ENCODE measurements at places on chromosomes 7 and 10.

DNA sequence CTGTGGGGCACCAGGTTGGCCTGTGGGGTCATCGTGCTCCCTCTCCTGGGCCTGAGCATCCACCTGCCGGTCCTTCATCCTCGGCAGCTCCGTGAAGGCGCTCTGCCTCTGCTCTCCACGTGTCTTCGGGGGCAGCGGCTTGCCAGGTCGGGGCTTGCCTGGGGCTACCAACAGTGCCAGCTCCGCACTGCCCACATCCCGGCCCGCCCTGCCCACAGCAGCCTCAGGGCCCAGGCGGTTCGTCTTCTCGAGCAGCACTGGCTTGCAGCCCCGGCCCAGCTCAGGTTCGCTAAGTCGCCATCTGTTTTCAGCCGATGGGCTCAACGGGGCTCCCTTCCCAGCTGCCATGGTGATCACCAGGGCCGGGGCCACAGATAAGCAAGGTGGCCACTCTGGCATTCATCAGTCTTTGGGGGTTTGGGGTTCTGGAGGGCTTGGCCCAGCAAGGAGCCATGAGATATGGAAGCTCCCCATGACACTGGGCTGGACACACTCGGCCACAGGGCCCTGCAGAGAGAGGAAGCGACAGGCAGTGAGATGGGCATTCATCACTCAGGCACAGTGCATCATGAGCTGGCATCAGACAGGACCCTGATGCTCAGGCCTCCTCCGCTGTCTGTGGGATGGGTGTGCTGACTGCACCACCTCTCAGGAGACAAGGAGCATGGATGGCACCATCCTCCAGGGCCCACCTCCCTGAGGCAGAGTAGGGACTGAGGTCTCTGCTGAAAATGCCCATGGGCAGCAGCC is 15.5 kb downstream of the ZNF488 start:
- no peak for DNase-seq

- DNase-seq, result no peak
These were observed 348.4 kb downstream of the GLRX3 start for GRCh38 chr10:130484468-130485180.

DNA sequence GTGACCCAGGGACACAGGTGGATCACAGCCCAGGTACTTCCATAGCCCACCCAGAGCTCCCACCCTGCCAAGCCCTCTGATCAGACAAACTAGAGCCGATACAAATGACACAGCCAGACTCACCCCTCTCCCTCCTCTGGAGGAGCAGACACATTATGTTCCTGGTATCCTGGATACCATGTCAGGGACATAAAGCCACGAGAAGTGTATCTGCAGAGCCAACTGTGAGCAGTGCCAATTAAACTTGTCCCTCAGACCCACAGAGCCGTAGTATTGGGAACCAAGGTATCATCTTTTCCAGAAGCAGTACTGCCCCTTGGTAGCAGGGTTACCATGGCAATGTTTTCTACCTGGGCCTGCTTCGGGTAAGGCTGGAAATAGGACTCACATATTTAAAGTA is 47.3 kb upstream of the CPXM2 start:
- no peak for DNase-seq

DNA sequence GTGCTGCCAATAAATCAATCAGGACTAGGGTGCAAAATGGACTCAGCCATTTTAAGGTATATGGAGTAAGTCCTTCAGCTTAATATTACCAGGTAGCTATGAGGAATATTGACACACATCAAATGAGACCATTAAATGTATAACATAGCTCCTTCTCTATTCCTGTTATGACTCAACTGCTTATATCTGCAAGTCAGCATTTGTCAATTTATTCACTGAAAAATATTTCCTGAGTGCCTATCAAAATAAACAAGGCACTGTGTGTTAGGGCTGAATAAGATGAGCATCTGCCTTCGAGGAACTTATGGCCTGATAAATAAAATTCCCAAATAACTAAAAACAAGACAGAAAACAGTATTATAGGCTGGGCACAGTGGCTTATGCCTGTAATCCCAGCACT is 113.8 kb downstream of the CDK6 start:
- no peak for DNase-seq

- no peak for DNase-seq
These were observed 89.1 kb downstream of the GFRA1 start for GRCh38 chr10:116183733-116184511.

DNA sequence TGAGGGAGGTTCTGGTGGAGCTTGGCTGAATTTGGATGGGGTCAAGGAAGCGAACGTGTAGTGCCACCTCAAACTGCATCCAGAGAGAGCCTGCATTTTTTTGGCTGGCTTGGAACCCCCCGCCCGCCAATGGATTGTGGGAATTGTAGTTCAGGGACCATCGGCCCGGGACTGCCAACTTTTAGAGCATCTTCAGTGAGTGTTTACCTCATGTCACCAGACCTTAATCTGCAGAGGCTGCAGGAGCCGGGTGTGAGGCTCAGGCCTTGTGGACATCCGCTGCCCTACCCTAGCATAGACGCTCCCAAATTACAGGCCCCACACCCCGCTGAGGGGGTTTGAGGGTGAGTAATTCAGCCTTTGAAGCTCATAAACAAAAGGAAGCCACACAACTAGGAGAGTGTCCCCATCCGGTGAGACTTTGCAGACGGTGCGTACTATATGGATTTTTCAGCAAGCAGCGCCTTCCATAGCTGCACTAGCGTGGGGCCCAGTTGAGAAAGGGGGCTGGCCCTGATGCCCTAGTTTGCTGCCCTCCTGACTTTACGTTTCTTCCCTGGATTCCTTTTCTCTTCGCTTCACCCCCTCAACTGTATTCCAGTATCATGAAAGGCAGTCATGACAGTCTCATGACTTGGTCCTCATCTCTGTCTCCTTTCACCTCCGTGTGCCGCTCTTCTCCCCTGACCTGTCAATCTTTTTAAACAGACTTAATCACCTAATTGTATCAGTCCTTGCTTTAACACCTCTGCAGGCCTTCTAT is 717 bp downstream of the CNPY4 start:
- DNase-seq, result peak; percentile 23

- no peak for DNase-seq
These were observed 7.2 kb downstream of the HOXA13 start for GRCh38 chr7:27192546-27193334.

GRCh38 chr7:127415060-127415742 is 22.7 kb upstream of the ZNF800 start:
- no peak for DNase-seq

DNA sequence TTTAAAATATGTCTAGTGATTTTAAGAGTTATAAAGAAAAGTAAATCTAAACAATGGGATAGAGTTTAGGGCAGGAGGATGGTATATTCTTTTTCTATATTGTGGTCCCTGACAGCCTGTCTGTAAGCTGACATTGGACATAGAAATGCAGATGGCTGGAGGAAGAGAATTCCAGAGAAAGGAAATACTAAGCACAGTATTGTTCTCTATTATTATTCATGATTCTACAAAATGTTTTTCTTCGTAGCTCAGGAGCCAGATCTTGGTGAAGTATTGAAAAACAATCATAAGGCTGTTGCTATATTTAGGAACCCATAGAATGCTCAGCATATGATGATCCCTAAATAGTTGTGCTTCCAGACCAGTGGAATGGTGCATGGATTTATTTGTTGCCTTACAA is 117.0 kb upstream of the FAM3C start:
- no peak for DNase-seq

- no peak for DNase-seq
These were observed 867.1 kb downstream of the GATA3 start for GRCh38 chr10:8921568-8921967.

GRCh38 chr10:6607778-6608177 is 27.7 kb upstream of the PRKCQ start:
- DNase-seq, result no peak

- DNase-seq, result no peak
These were observed 133.8 kb upstream of the ZNF92 start for GRCh38 chr7:65239707-65240352.

- DNase-seq, result no peak
These were observed 24.9 kb downstream of the EPDR1 start for GRCh38 chr7:37945336-37945735.

- no peak for DNase-seq
These were observed 1.8 kb downstream of the CAMK2B start for GRCh38 chr7:44323381-44324203.

DNA sequence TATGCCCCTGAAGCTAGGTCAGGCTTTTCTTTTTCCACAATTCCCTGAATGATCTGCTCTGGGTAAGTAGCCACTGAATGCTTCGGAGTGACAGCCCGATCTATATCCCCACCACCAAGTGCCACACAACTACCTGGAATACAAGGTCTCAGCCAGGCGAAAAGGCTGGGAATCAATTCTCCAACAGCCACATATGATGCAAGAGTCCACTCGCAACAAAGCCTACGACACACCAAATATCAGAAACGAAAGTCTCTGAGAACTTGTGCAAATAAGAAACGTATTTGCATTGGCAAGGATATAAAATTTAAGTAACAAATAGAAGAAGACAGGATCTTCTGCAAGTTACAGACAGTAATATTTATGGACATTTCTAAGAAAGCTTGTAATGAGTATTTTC is 5.7 kb downstream of the HIPK2 start:
- no peak for DNase-seq

GRCh38 chr7:126937171-126937570 is 315.6 kb downstream of the GRM8 start:
- DNase-seq, result no peak

DNA sequence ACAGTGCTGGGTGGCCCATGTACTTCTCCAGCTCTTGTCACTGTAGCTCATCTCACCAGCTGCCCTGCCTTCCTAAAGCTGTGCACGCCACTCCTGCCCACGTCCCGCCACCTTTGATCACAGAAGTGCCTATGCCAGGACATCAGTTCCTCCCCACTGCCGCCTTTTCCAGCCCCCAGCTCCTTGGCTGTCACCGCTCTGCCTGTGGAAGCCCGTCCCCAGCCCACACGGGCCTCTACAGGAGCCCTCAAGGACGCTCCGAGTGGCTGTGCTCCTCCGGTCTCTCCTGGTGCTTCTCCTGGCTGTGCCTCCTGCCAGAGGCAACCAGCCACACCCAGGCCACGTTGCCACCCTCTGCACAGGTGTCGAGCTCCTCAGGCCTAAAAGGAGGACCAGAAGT is 19.3 kb upstream of the INMT start:
- DNase-seq, result no peak

DNA sequence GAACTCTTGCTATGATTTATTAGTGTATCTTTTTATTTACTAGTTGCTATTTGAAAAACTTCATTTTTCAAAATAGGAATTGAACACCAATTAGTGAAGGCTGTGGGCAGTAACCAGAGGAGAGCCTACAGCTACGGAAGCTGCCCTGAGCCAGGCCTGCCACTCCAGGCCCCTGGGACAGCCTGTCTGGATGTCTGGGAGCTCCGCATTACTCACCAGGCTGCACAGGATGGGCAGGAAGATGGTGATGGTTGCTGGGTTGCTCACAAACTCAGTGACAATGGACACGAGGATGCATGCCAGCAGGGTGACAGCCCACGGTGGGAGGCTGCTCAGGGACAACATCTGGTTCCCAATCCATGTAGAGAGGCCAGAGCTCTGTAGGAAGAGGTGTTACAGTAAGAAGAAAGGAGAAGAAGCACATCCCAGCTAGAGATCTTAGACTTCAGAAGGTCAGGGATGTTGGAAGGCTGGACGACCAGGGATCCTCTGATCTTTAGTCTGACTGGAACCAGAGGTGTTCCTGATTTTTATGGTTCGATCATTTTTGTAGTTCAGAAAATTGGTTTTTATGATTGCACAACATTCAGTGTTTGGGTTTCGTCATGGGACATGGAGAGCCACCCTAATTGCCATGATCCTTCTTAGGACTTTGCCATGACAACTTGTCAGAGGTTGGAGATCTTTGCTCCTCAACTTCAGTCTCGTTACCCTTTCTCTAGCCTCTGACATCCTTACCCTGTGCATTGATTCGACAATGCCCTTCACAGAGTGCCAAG is 23.2 kb downstream of the STMP1 start:
- no peak for DNase-seq

- no peak for DNase-seq
These were observed 21.6 kb upstream of the ZNF37A start for GRCh38 chr10:38072552-38072951.

GRCh38 chr7:30649717-30650420 is 32.4 kb downstream of the CRHR2 start:
- no peak for DNase-seq

DNA sequence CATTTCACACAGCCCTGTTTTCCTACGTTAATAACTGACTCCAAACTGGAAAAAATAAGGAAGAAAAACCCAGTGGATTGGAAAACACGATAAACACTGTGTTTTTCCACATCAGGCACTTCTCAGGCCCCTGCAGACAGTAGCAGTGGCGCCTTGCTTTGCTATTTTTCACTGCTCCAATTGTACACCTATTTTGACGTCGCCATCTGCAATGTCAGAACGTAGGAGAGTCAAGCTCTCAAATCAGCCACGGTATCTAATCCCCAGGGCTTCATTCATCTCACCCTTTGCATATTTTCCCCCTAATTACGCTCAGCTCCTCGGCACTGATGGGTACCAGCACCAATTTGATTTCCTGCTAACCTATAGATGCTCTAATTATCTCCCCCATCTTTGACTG is 338.1 kb upstream of the GALNT17 start:
- DNase-seq, result no peak

- DNase-seq, result no peak
These were observed 354.9 kb downstream of the BMPER start for GRCh38 chr7:34260279-34260678.

GRCh38 chr7:31134246-31135188 is 82.4 kb downstream of the ADCYAP1R1 start:
- DNase-seq, result peak; percentile 74

DNA sequence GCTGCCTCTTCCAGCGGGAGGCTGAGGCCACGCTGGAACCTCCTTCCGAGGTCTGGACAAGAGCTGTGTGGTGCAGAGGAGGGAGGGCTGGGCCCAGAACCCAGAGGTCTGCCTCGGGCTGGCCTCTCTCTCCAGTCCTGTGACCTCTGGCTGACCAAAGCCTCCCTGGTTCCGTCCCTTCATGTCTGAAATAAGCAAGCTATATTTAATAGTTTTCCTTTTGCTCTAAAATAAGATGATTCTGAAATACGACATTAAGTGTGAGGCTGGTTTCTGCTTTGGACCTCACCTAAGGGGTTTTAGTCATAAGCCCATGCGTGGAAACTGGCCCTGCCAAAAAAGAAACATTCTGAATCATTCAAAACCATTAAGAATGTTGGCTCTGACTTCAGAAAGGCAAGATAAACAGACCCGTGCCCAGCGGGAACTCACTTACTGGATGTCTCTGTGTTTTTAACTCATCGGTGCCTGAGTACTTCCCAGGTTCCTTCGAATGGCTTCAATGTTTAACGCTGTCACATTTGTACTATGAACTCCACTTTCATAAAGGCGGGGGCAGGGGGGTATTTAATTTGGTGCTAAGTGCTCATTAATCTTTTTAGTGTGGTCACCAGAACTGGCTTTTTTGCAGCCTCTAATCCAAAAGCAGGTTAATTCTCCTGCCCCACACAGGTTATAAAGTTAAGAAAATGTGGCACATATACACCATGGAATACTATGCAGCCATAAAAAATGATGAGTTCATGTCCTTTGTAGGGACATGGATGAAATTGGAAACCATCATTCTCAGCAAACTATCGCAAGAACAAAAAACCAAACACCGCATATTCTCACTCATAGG is 157.5 kb upstream of the KLF14 start:
- DNase-seq, result no peak

- no peak for DNase-seq
These were observed 154.0 kb upstream of the FOXK1 start for GRCh38 chr7:4527988-4528636.

GRCh38 chr7:95886501-95887090 is 114.2 kb downstream of the DYNC1I1 start:
- peak; percentile 65 for DNase-seq
